NCI-H1694 treated with DMSO at 0.1 percent for 48 hours (cell line): ENCODE measurements at places on chromosomes 2 and 18.

DNA sequence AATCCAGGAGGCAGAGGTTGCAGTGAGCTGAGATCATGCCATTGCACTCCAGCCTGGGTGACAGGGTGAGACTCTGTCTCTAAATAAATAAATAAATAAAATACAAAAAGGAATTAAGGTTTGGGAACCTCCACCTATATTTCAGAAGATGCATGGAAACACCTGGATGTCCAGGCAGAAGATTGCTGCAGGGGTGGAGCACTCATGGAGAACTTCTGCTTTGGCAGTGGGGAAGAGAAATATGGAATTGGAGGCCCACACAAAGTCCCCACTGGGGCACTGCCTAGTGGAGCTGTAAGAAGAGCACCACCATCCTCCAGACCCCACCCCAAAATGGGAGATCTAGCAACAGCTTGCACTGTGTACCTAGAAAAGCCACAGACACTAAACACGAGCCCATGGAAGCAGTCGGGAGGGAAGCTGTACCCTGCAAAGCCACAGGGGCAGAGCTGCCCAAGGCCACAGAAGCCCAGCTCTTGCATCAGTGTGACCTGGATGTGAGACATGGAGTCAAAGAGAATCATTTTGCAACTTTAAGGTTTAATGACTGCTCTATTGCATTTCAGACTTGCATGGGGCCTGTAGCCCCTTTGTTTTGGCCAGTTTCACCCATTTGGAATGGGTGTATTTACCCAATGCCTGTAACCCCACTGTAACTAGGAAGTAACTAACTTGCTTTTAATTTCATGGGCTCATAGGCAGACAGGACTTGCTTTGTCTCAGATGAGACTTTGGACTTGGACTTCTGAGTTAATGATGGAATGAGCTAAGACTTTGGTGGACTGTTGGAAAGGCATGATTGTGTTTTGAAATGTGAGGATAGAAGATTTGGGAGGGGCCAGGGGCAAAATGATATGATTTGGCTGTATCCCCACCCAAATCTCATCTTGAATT, 265.3 kb downstream of the ZEB2 start:
- no peak for DNase-seq

GRCh38 chr2:195535911-195536522, 121.0 kb upstream of the SLC39A10 start:
- DNase-seq: no peak

DNA sequence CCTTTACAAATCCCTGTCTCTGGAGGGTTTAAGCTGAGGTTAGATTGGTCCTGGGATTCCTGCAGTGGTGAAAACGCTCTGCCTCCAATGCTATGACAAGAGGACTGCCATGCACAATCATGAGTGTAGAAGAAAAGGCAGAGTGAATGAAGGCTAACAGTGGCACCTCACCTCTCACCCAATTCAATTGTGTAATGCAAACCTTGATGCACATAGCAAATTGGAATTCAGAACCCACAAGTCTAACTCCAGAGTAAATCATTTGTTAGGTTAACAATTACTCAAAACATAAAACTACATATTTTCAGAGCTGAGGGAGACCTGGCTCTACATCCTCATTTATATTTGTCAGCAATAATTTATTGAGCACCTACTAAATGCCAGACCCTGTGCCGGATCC, 1.8 kb downstream of the TGFBRAP1 start:
- no peak for DNase-seq

GRCh38 chr2:95311815-95312542, 14.8 kb downstream of the KCNIP3 start:
- no peak for DNase-seq

- DNase-seq: no peak
These were observed 31.0 kb downstream of the TMEM87B start for GRCh38 chr2:112085916-112086669.

DNA sequence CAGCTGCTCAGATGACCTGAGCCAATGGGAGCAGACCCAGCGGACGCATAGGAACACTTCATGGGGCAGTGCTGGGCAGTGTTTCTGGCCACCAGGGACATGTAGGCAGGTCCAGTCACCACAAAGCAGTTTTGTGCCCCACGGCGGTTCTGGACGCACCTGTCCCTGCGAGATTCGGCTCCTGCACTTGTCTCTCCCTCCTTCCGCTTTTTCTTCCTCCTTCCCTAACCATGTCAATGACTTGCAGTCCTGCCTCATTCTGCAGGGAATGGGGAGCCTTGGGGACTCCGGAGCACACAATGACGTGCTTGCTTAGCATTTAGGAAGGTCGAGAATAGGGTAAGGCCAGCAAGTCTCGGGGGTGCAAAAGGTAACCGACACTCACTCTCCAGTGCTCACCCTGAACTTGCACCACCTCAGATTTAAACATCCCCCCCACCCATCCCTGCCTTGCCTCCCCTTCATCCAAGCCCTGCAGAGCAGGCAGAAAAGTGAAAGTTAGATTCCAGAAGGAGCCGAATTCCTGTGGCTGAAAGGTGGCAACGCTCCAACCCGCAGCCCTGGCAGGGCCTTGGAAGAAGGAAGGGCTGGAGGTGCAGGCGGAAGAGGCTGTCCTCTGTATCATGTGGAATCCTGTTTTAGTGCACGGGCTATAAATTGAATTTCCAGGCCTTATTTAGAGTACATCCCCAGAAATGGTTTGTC, 40.5 kb upstream of the ATG16L1 start:
- no peak for DNase-seq

DNA sequence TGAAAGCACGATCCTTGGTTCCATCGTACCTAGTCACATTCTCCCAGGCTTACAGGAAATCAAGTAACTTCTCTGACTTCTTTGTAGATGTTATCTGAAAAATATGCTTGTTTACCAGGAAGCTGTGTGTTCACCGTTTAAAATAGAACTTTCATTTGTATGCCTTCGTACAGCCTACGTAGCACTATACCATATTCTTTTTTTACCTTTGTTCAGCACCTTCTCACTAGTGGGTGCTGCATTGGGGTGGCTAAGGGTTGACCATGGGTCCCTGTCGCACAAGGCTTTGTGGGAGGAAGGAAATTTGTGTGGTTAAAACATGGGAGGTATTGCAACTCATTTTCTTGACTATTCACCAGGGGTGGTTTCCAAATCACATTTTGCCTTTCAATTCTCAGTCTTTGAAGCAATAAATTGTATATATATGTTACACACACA, 16.6 kb downstream of the MALT1 start:
- no peak for DNase-seq

DNA sequence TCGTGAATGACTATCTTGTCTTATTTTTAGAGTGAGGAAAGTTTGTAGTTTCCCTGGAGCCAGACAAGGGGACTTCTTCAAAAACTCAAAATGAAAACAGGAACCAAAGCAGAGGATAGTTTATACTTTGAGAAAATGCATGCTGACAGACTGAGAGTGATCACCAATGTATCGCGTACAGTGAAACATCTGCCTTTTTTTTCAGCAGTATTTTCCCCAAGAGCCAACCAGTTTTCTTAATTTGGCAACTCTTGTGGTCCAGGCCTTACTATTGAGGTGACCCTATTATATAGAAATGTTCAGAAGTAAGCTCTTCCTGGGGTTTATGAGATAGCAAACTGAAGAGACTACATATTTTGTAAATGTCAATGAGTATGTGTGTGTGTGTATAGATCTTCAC, 153.7 kb upstream of the VRK2 start:
- DNase-seq: peak; percentile 72

- DNase-seq: no peak
These were observed 32.5 kb downstream of the PRKRA start for GRCh38 chr2:178418426-178418825.

- no peak for DNase-seq
These were observed 642.3 kb upstream of the LINC00305 start for GRCh38 chr18:64791236-64791635.
